ENCODE measurements at places on chromosomes 2 and 18. TPM values are rescaled to one million over a fixed set of nuclear protein-coding genes. Genes with fewer than 3 reads are reported as not detected.

Gene SKA1
- 3.7 TPM for polyA plus RNA-seq

Gene SLC35F6
- polyA plus RNA-seq: 23.2 TPM

Gene ASTL
- 0.33 TPM for polyA plus RNA-seq

- peak; percentile 4 for DNase-seq
These were observed 67.8 kb upstream of the EPAS1 start for GRCh38 chr2:46229134-46230063.

GRCh38 chr2:6523476-6523875 is 342.2 kb downstream of the CMPK2 start:
- DNase-seq: no peak

GRCh38 chr2:127768775-127769479 is 42.0 kb downstream of the WDR33 start:
- no peak for DNase-seq

DNA sequence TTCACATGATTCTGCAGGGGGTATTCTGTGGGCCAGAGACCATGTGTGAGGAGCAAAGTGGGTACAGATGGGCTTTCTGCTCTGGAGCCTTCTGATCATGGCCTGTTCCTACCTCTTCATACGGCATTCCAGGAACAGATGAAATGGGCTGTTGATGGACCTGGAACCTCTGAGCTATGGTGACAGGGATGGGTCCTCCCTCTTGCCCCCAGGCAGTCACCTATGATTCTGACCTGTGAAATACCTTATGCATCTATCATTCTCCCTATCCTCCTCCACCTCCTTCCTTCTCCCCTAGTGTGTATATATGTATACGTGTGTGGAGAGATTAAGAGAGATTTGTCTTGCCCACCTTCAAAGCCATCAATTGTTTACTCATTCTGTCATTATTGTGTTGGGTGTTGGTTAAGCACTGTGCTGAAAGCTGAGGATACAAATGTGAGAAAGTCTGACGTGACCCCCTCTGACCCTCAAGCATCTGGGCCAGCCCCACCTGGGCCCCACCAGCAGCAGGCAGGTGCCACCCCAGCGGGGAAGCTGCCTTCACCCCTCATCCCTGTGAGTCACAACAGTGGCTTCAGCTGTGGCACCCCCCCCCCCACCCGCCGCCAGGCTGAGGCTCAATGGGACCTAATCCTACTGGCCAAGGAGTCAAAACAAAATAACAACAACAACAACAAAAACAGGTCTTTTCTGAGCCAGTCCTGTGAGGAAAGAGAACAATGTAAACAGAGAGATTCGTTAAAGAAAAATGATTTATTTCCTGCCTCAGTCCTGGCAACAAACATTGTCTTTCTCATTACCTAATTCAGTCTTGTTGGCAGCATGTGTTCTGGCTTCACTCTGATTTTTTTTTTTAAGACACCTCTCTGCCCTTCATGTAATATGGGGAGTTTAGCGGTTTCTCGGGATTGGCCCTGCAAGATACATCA is 103.8 kb upstream of the CDC42EP3 start:
- DNase-seq: no peak

Measured in spinal cord (tissue), 10 donors.